Inflammatory macrophage treated with lipopolysaccharide for 1 hour (primary cell): ENCODE measurements at places on chromosomes 5 and 9.

DNA sequence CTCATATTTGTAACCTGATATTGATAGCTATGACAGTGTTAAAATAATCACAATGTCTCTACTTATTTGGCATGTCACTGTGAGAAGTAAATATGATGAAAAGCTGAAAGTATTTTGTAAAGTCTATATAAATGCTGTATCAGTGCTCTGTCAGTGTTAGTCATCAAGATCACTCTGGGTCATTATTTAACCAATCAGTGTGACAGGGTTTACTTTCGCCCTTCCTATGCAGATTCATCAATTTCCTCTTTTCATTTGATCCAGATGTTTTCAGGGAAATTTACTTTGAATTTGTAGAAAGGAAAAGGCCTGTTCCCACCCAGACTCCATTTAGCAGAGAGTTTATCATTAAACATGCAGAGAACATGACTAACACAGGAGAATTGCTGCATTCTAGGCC lies 9.9 kb upstream of the PCSK5 start:
- peak; percentile 66 for DNase-seq

- peak; percentile 49 for DNase-seq
Measured at GRCh38 chr5:67206929-67207328, 10.3 kb upstream of the CD180 start.

DNA sequence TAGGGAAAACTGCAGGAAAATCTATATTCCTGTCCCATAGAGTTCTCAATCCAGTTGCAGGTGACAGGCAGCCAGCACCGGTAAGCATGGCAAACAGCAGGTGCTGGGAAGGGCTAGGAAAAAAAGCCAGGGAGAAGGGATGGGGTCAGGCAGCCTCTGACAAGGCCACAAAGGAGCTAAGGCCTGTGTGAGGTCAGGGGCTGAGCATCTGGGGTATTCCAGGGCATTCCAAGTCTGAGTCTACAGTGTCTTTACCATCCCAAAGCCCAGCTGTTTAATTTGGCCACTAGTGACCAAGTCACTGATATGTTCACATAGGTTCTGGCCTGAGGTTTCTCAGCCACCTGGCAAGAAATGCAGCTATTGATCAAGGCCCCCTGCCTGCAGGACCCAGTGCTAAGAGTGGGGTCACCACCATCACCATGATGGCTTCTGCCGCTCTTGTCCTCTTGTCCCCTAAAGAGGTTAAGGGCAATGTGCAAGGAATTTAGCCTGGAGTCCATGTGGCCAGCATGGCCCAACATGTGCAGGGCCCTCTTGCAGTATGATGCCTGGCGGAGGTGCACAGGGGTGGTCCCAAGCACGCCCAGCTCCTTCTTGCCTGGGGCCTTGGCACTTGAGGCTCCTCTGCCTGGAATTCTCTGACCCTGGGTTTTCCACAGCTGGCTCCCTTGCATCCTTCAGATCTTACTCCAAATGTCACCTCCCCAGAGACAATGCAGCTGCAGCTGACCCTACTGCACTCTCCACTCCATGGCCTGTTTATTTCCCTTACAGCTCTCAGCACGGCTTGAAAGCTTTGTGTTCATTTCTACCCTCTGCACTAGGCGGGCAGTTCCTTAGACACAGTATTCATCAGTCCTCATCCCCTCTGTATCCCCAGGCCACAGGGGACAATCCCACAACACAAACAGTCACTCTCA lies 213.1 kb downstream of the MSX2 start:
- DNase-seq: no peak

DNA sequence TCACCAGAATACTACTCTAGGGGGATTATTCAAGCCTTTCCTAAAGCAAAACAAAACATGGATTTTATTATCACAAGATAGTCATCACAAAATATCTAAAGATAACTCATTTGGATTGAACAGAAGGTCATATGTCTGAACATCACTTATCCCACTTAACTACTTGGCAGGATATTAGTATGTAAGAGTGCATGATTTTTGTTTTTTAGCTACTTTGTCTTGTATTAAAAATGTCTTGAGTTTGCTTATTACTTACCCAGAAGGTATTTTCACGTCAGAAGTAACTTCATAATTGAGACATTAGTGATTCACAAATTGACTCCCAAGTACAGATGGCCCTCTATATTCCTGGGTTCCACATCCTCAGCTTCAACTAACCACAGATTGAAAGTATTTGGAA lies 113.8 kb downstream of the TLE4 start:
- DNase-seq: no peak

GRCh38 chr5:134189031-134189430 lies 12.3 kb upstream of the SKP1 start:
- DNase-seq: peak; percentile 25

DNA sequence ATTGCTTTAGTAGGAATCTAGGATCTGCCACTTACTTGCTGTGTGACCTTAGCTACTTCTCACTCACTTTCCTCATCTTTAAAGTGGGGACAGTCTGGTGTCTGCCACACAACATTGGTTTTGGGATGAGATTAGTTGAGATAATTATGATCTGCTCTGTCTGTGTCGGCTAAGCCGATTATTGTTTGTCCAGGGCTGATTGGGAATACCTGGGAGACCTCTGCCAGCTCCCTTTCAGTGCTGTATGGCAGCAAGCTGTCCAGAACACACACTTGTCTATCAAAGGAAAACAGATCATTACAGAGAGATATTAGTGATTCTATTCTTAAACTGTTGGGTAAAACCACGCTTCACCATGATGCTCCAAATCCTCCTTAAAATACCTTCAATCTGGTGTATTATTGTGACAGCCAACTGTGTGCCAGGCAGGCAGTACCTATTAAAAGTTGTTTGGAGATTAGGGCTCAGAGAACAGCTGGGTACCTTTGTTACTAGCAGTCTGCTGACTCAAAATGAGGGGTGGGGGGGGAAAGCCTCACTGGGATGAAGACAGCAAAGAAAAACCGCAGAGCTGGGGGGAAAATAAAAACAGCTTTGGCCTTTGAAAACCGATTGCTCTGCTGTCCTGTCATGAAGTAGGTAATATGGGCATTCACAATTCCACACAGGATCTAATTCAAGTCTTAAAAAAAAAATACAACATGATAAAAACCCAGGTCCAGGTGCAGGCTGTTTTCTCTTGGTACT lies 458.4 kb upstream of the C9orf72 start:
- no peak for DNase-seq

GRCh38 chr9:21559402-21560280 lies 77.5 kb upstream of the IFNE start:
- DNase-seq: no peak

- DNase-seq: no peak
Measured at GRCh38 chr9:72650206-72650605, 128.8 kb downstream of the TMC1 start.

DNA sequence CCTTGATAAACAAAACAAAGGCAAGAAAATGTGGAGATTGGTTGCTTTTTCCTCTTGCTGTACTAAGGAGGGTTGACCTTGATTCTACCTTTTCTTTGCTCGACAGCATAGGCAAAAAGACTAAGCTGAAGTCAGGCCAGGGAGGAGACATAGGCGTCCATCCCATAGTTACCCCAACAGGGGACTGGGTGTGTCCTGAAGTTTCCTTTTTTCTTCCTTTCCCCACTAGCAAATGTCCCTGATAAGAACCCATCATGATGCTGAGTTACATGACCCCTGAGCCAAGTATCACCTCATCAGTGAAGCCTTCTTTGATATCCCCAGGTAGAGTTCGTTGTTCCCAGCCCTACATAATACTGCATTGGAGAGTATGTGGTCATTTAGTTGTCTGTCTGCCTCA lies 9.9 kb upstream of the SHROOM1 start:
- DNase-seq: no peak

DNA sequence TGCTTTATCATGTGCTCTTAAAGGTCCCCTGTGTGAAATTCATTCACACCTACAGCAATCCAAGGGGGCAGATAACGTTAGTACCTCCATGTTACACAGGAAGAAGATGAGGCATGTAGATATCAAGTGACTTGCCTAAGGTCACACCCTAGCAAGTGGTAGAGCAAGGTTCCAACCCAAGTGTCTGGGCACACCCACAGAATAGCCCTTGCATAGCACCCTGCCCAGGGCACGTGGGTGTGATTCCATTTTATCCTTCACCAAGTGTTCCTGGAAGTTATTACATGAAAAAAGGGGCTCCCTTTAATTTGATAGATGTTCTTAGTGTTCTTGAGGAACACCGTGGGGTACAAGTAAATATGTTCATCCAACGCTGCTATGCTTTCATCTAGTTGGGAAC lies 4.9 kb downstream of the TMEM171 start:
- no peak for DNase-seq

DNA sequence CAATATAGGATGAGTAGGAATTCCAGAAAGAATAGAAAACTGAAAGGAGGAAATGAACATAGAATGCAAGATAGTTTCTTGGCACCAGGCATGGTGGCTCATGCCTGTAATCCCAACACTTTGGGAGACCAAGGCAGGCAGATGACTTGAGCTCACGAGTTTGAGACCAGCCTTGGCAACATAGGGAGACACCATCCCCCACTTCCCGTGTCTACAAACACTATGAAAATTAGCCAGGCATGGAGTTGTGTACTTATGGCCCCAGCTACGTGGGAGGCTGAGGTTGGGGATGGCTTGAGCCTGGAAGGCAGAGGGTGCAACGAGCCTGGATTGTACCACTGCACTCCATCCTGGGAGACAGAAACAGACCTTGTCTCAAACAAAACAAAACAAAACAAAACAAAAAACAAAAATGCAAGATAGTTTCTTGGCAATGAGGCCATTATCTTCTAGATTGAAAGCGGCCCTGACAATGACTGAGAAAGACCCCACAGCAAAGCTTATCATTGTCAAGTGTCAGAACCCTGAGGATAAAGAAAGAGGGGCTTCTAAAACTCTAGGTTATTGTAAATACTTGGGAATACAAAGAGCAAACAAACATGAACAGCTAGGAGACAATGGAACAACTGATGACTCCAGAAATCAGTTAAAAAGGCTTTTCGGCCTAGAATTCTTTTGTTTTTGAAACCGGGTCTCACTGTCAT lies 9.2 kb downstream of the SQSTM1 start:
- no peak for DNase-seq

DNA sequence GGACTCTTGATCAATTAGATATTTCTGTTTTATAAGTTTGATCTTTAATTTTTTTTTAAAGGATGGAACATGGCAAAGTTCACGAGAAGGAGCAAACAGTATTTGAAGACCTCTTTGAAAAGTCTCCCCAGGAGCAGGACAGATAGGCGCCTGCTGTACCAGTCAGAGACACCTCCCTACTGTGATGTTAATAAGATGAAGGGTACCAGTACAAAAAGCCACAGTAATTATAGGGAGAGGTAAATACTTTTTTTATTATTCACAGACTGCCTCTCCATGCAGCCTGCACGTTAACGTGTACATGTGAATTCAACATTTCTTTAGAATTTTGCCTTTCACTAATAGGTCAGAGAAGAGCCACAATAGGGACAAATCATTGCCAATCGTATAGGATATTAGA lies 146.5 kb upstream of the CDH6 start:
- DNase-seq: no peak

DNA sequence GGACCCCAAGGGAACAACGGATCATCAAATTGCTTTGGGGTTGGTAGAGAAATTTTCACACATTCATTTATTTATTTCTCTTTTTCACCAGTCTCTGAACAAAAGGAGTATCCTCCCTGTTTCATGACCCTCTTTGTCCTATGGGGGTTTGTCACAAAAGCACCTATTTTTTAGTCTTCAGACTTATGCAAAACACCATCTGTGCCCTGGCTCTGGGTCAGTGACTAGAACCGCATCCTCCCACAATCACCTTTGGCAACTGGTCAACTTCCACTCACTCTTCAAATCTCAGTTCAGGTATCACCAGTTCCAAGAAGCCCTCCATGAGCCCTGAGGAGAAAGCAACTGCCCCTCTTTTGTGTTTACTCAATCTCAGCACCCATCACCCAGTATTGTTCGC lies 395.7 kb downstream of the CDK5RAP2 start:
- no peak for DNase-seq

DNA sequence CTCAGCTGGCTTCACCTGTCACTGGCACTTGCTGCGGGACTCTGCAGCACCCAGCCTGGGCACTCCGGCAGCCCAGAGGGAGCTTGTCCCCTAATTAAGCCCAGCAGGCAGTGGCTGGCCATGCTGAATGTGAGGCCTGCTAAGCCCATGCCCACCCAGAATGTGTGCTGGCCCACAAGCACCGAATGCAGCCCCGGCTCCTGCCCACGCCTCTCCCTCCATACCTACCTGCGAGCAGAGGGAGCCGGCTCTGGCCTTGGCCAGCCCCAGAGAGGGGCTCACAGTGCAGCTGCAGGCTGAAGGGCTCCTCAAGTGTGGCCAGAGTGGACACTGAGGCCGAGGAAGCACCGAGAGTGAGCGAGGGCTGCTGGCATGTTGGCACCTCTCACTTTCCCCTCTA lies 32.4 kb upstream of the SUB1 start:
- no peak for DNase-seq

DNA sequence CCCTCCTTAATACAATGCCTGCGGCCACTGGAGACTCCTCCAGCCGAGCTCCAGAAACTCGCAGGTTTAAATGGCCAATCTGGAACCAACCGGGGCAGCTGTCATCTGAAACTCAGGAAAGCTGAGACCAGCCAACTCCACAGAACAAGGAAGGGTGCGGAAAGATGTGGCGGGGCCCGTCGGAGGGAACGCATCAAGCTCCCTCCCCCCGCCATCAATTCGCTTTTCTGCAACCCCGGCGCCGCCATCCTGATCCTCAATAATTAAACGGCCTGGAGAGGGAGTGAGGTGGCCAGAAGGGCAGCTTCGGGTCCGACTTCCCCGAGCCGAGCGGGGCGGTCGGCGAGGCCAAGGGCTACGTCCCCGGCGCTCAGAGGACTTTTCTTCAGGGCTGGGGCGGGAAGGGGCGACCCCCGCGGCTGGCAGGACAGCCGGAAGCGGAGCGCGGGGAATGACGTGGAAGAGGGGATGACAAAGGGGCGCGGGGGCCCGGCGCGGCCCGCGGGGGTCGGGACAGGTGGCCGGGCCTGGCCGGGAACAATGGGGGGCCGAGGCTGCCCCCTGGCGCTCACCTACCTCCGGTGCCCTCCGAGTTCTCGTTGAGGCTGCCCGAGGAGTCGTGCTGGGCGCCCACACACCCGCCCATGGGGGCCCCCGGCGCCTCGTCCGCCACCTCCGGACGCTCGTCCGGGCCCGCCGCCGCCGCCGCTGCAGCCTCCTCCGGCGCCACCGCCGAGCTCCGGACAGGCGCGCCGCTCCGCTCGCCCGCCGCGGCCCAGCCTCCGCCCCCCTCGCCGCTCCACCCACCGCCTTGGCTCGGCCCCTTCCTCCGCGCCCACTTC lies at the start of gene UBTD2:
UBTD2 (minus strand) TSS at position 745 of the 842 bp plus-strand sequence; CDS start at position 646, 99 bp downstream.
- DNase-seq: peak; percentile 57

DNA sequence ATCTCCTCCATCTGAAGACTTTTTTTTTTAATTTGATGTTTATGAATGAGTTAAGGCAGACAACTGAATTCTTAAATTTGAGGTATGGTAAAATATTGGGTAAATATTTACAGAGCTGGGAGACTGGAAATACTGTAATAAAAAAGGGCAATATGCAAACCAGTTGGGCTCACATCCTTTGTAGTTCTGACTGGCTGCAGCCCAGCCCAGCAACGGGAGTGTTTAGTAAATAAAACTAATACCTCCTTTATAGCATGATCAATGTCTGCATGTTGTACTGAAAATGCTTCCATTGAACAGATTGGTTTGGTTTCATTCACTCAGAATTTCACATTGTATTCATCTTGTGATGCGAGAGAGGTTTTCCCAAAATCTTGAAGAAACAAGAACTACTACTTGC lies 365.0 kb downstream of the DMRT2 start:
- no peak for DNase-seq

- no peak for DNase-seq
Measured at GRCh38 chr9:131409458-131409992, 15.6 kb downstream of the PRRC2B start.

- DNase-seq: peak; percentile 63
Measured at GRCh38 chr9:113416149-113416721, 5.7 kb downstream of the C9orf43 start.
